Effector memory CD4-positive, alpha-beta T cell (primary cell): ENCODE measurements at places on chromosomes 3 and 15.
A peak's percentile ranks its signal among the peaks of the same experiment; 100 is the strongest.

DNA sequence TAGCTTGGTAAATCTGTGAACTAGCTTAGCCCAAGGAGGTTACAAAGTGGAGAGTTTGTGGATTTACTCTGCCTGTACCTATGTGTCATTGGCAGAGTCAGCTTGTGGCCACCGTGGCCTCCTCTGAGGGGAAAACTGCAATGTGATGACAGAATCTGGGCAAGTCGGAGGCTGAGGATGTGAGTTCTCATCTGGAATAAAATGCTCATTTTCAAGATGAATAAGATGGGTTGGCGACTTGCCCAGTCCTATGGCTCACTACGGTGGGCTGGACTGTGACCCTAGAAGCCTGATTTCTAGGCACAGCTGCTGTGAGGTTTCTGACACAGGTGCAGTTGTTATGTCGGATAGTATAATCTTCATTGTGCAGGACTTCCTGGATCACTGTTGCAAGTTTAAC is 83.7 kb downstream of the ETV5 start:
- no peaks in the 10 kb centered on the region for H3K36me3 ChIP-seq
- no peak overlapping the region for H3K4me3 ChIP-seq
- no peaks in the 10 kb centered on the region for H3K27me3 ChIP-seq

- H3K4me3 ChIP-seq: no peak overlapping the region
- no peak overlapping the region for H3K27ac ChIP-seq
- no peaks in the 10 kb centered on the region for H3K4me1 ChIP-seq
These were observed 52.1 kb downstream of the LRTM1 start for GRCh38 chr3:54875596-54876268.

GRCh38 chr3:68771681-68772080 is 160.7 kb downstream of the TAFA4 start:
- no peak for DNase-seq
- H3K4me3 ChIP-seq: no peak overlapping the region
- no peaks in the 10 kb centered on the region for H3K36me3 ChIP-seq
- no peaks in the 10 kb centered on the region for H3K27me3 ChIP-seq
- no peaks in the 10 kb centered on the region for H3K4me1 ChIP-seq

DNA sequence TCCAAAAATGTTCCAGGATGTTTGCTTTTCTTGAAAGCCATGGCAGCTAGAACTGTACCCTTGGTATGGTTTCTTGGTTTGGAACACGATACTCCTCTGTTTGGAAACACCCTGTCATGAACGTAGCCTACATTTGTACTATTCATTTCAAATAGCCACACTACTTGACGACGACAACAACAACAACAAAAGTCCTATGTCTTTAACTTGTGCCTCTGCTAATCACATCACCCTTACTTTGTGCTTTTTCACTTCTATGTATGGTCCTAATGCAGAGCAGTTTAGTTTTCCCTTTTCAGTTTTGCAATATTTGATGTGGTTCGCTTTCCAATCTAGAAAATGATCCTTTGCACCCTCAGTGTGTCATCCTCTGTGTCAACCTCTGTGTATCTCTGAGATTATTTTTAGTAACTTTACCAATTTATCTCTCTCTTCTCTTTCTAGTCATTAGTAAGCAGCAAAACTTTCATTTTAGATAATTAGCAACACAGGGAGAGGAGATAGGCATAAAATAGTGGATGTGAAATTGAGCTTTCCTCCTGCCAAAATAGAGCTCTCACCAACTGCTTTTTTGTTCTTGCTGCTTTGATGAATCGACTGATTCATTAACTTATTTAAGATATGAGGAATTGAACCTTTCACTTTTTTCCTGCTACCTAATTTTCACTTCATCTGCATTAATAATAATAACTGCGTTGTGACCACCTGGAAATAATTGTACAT is 44.1 kb upstream of the TP63 start:
- no peaks in the 10 kb centered on the region for H3K4me1 ChIP-seq
- no peaks in the 10 kb centered on the region for H3K36me3 ChIP-seq
- no peak for DNase-seq
- H3K27me3 ChIP-seq: no peaks in the 10 kb centered on the region
- no peak overlapping the region for H3K4me3 ChIP-seq

- DNase-seq: no peak
- no peak overlapping the region for H3K27ac ChIP-seq
- no peaks in the 10 kb centered on the region for H3K4me1 ChIP-seq
- H3K36me3 ChIP-seq: no peaks in the 10 kb centered on the region
- H3K27me3 ChIP-seq: no peaks in the 10 kb centered on the region
- H3K4me3 ChIP-seq: no peak overlapping the region
These were observed 287.6 kb downstream of the EPHB1 start for GRCh38 chr3:135082706-135083105.

DNA sequence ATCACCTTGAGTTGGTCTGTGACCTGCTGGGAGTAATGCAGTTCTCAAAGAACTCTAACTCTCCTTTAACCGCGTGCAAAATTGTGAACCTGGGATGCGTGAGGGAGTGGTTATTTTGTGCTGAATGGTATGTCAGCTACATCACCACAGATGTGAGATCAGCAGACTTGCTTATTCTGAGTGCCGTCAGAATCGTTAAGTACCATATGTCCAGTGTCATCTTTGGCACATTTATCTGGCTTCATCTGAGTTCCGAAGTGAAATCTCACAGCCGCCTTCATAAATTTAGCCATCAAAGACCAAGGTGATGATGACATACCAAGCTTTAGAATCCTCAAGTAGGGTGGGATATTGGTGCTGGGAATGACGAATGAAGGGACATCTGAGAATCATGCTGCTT is 347.2 kb upstream of the TPRG1 start:
- no peak overlapping the region for H3K27ac ChIP-seq
- no peaks in the 10 kb centered on the region for H3K27me3 ChIP-seq
- DNase-seq: no peak
- H3K4me1 ChIP-seq: no peaks in the 10 kb centered on the region
- H3K36me3 ChIP-seq: no peaks in the 10 kb centered on the region

DNA sequence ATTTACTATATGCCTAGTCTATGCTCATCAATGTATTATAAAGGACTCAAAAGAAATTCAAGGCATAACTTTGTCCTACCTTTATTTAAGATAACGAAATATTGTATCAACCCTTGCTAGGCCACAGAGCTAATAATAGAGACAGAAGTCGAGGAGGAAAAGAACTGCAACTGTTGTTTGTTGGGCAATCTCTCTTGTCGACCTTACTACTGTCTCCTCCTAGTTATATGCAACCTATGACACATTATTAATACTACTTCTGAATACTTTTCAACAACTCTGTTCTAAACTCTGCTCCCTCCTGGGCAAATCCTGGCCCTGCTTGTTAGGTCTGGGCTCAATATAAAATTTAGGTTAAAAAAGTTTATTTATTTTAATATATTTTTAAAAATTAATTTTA is 24.6 kb downstream of the SPPL2A start:
- no peaks in the 10 kb centered on the region for H3K4me1 ChIP-seq
- no peak overlapping the region for H3K27ac ChIP-seq
- no peak for DNase-seq

- H3K27ac ChIP-seq: no peak overlapping the region
- H3K27me3 ChIP-seq: no peaks in the 10 kb centered on the region
- H3K4me3 ChIP-seq: no peak overlapping the region
- no peaks in the 10 kb centered on the region for H3K36me3 ChIP-seq
- DNase-seq: no peak
These were observed 237.7 kb downstream of the NR1D2 start for GRCh38 chr3:24182756-24183155.

GRCh38 chr3:107524841-107525643 is 2.3 kb downstream of the BBX start:
- H3K27ac ChIP-seq: peak overlapping the region; percentile 83
- H3K36me3 ChIP-seq: no peaks in the 10 kb centered on the region
- no peaks in the 10 kb centered on the region for H3K27me3 ChIP-seq
- DNase-seq: peak; percentile 39

GRCh38 chr15:95095250-95095649 is 863.9 kb downstream of the MCTP2 start:
- H3K27ac ChIP-seq: no peak overlapping the region
- no peaks in the 10 kb centered on the region for H3K27me3 ChIP-seq
- no peaks in the 10 kb centered on the region for H3K36me3 ChIP-seq
- H3K4me3 ChIP-seq: no peak overlapping the region
- no peak for DNase-seq

DNA sequence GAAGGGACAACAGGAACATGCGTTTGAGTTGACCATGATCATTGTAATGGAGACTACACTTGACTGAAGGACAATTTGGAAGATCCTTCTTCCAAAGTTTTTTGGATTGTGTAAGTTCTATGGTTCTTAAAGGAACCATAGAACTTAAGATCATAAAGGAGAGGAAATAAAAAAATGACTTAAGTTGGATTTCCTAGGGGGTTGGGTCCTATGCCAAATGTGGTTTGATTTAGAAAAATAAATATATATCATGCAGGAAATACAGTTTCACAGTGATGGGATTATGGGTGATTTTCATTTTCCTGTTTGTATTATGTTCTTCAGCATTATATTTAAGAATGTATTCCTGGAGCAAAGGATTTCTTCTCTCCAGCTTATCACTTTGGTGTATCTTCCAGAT is 305.5 kb upstream of the DPH6 start:
- no peak for DNase-seq
- no peaks in the 10 kb centered on the region for H3K36me3 ChIP-seq
- H3K4me1 ChIP-seq: no peaks in the 10 kb centered on the region

- H3K27me3 ChIP-seq: no peaks in the 10 kb centered on the region
- DNase-seq: no peak
- no peak overlapping the region for H3K4me3 ChIP-seq
- H3K4me1 ChIP-seq: no peaks in the 10 kb centered on the region
- H3K27ac ChIP-seq: no peak overlapping the region
These were observed 66.1 kb upstream of the PRICKLE2 start for GRCh38 chr3:64291345-64291744.

DNA sequence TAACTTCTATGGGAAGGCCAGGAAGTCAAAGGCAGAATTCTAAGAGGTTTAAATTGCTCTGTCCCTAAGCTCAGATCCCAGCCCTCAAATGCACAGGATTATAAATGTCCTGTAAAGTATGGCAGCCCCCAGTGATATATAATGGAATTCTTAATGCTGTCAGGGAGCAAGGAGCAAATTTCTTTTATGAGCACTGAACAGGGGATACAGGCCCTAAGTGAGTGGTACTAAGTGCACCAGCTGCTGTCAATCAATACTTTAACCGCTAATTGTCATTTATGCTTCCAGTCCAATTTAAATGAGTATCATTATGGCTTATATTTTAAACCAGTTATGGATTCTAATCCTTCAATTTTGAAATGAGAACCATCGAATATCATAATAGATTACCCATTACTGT is 4.7 kb downstream of the SLC9A9 start:
- H3K27me3 ChIP-seq: no peaks in the 10 kb centered on the region
- peaks cover 5% of the 10 kb centered on the region for H3K4me1 ChIP-seq
- H3K36me3 ChIP-seq: no peaks in the 10 kb centered on the region
- no peak overlapping the region for H3K27ac ChIP-seq

GRCh38 chr15:90389513-90389912 is 1.5 kb downstream of the IQGAP1 start:
- H3K4me3 ChIP-seq: peak overlapping the region; percentile 88
- H3K27me3 ChIP-seq: no peaks in the 10 kb centered on the region
- H3K36me3 ChIP-seq: peaks cover 4% of the 10 kb centered on the region
- no peak for DNase-seq
- peaks cover 21% of the 10 kb centered on the region for H3K4me1 ChIP-seq
- H3K27ac ChIP-seq: no peak overlapping the region

DNA sequence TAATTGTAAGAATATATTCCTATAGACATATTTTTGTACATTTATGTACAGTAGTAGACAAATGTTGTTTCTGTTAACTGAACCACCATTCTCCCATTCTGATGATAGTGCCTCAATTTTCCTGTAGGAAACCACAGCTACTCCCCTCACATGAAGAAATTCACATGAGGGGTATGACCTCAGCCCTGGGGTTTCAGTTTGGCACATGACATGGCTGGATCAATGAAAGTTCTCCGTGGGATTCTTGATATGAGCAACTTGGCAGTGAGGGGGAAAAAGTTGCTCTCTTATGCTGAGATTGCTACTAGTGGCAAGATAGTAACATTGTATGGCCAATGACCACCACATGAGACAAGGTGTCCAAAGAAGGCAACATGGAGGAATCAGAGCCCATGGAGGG is 1090.3 kb upstream of the CFAP20DC start:
- no peak overlapping the region for H3K27ac ChIP-seq
- DNase-seq: no peak
- H3K4me3 ChIP-seq: no peak overlapping the region
- no peaks in the 10 kb centered on the region for H3K4me1 ChIP-seq
- no peaks in the 10 kb centered on the region for H3K27me3 ChIP-seq

DNA sequence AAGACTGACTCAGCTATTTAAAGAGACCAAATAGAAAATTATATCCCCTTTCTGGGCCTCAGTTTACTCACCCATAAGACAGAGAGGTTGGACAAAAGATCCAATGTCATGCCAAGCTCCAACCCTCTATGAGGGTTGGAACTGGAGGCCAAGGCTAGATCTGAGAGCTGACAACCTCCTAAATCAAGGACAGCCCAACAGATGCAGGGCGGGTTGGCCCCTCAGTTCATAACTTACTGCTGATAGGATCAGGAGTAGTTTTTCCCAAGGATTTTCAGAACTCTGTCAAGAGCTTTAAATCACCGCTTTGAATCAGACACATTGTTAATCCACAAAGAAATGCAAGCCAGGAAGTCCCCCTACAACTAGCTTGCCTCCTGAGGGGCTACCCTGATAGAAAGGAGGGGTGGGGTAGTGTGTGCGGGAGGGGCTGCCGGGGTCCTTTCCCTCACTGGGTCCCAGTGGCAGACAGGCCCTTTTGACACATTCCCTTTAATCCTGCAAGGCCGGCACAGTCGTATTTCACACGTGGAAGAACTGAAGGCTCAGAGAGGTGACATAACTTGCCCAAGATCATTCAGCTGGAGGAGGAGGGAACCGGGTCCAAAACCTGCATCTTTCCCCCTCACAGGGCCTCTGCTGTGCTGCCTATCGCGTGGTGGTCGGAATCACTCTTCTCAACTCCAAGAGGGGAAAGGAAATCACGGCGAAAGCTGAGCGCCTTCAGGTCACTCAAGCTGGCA is 21.4 kb downstream of the BMF start:
- H3K27me3 ChIP-seq: peaks cover 6% of the 10 kb centered on the region
- H3K36me3 ChIP-seq: no peaks in the 10 kb centered on the region
- no peak overlapping the region for H3K27ac ChIP-seq
- DNase-seq: no peak
- no peaks in the 10 kb centered on the region for H3K4me1 ChIP-seq
- no peak overlapping the region for H3K4me3 ChIP-seq

- H3K4me1 ChIP-seq: no peaks in the 10 kb centered on the region
- no peak overlapping the region for H3K27ac ChIP-seq
- DNase-seq: no peak
These were observed 21.9 kb downstream of the OSTN start for GRCh38 chr3:191220908-191221307.

- no peaks in the 10 kb centered on the region for H3K36me3 ChIP-seq
- DNase-seq: no peak
- no peak overlapping the region for H3K27ac ChIP-seq
- H3K4me3 ChIP-seq: no peak overlapping the region
- H3K4me1 ChIP-seq: no peaks in the 10 kb centered on the region
- no peaks in the 10 kb centered on the region for H3K27me3 ChIP-seq
These were observed 40.9 kb downstream of the NR1D2 start for GRCh38 chr3:23985747-23986544.

GRCh38 chr3:159766563-159767185 is 222.0 kb upstream of the IL12A start:
- no peaks in the 10 kb centered on the region for H3K36me3 ChIP-seq
- H3K27me3 ChIP-seq: peaks cover 12% of the 10 kb centered on the region
- no peak overlapping the region for H3K4me3 ChIP-seq
- no peak overlapping the region for H3K27ac ChIP-seq
- no peaks in the 10 kb centered on the region for H3K4me1 ChIP-seq

- H3K4me3 ChIP-seq: no peak overlapping the region
- peaks cover 4% of the 10 kb centered on the region for H3K4me1 ChIP-seq
- no peak for DNase-seq
- H3K36me3 ChIP-seq: no peaks in the 10 kb centered on the region
These were observed 74.2 kb upstream of the SATB1 start for GRCh38 chr3:18499301-18499700.

- H3K36me3 ChIP-seq: peaks cover 39% of the 10 kb centered on the region
- no peaks in the 10 kb centered on the region for H3K27me3 ChIP-seq
These were observed 62.7 kb downstream of the KLHL6 start for GRCh38 chr3:183492849-183493179.
